Stimulated activated CD8-positive, alpha-beta memory T cell treated with anti-CD3 and anti-CD28 coated beads, Interleukin-4, amount 100 ng/mL, for 4 hours (primary cell): ENCODE measurements at places on chromosomes 5 and 9.

- DNase-seq: no peak
Measured at GRCh38 chr5:39503155-39503554, 78.4 kb upstream of the DAB2 start.

- no peak for DNase-seq
Measured at GRCh38 chr9:124695280-124695890, 75.7 kb downstream of the NR6A1 start.

DNA sequence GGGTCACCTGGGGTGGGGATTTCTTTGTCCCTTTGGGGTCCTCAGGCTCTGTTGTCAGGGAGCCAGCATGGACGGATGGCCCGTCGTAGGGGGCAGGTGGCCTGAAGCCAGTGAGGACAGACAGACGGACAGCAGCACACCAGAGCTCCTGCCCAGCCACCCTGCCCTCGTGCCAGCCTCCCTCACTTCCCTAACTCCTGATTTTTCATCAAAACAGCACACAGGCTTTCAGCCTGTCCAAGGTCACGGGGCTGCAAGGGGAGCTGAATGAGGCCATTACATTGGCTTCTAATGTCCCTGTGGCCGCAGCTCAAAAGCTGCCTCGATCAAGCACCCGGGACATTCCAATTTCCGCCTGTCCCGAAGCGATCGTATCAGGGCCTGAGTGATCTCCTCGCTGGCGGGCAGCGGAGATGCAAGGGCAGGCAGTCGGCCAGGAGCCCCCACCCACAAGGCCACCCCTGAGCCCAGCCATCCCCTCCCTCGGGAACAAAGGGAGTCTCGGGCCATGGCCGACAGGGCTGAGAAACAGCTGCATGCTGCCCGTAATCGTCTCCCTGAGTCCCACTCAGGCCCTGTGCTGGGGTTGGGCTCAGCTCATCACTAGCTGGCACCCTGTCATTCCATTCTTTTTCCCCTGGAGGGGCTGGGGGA, 50.5 kb upstream of the RNU6ATAC start:
- DNase-seq: no peak

- DNase-seq: no peak
Measured at GRCh38 chr5:36402512-36402906, 100.8 kb upstream of the RANBP3L start.

DNA sequence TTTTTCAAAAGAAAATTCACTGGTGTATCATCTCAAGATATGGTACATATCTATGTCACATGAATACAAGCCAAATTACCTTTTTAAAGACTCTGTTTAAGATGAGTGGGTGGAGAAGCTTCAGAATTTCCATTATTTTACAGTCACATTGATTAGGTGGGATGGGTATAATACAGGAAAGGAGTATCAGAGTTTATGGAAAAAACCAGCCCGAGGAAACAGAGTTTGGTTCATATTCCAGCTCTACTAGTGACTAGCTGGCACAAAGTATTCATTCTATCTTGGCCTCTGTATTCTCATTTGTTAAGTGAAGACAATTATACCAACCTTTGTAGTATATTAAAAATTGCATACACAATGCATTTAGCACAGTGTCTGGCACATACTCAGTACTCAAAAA, 46.5 kb upstream of the CDK5RAP2 start:
- DNase-seq: no peak

DNA sequence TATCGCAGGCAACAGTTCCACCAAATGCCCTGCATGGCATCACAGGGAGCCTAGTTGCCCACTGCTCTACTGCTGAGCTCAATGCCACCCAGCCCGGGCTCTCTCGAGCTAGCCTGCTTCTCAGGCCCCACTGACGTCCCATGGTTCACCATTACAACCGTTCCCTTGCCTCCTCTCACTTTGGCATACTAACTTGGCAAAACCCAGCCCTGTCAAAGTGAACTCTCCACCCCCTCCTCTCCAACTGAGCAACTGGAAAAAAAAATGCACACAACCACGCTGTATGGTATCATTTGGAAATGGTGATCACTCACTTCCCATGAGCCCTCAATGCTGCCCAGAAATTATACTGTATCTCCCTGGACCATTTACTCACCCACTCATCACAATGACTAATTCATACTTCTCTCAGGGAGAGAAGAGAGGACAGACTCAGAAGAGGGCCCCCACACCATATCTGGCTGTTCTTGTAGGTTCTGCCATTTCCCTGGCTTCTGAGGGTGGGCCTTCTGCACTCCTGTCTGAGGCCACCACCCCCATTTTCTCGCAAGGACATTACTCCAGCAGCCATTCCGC, 51.4 kb upstream of the RARS1 start:
- no peak for DNase-seq

GRCh38 chr9:131523451-131524435, 7.3 kb downstream of the UCK1 start:
- DNase-seq: no peak

DNA sequence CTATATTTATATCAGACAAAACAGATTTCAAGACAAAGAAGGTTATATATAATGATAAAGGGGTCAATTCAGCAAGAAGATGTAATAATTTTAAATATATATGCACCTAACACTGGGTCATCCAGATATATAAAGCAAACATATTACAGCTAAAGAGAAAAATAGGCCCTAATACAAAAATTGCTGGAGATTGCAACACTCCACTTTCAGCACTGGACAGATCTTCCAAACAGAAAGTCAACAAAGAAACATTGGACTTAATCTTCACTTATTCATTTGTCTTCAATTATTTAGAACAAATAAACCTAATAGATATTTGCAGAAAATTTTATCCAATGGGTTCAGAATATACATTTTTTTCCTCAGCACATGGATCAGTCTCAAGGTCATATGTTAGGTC, 45.8 kb downstream of the MEIKIN start:
- no peak for DNase-seq

GRCh38 chr9:127154003-127154389, 31.6 kb upstream of the ANGPTL2 start:
- DNase-seq: no peak

DNA sequence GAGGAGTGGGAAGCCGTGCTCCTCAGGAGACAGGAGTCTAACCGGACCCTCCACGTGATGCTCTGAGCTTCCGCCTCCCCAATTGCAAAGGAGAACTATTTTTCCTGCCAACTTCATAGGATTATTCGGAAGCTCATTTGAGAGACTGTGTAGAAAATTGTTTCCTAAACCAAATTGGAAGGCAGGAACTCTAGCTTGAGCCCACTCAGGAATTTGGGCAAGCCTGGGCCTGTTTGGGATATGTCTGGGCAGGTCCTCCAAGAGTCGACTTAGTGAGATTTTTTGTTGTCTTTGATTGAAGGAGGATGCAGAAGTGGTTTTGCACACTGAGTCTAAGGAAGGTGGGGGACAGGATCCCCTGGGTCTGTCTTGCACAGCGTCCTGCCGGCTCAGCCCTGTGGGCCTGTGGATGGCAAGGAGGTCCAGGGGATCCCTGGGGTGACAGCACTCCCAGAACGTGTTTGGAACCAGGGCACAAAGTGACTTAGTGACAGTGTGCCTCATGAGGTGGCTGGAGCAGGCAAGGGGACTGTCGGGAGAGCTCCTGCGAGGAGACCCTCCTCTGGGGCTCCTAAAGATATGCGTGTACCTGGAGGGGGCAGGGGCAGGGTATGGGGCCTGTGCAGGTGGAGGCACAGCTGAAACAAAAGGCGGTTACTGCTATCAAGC, 283.3 kb downstream of the NSG2 start:
- DNase-seq: no peak

- no peak for DNase-seq
Measured at GRCh38 chr9:110876929-110877328, 161.3 kb downstream of the LPAR1 start.

DNA sequence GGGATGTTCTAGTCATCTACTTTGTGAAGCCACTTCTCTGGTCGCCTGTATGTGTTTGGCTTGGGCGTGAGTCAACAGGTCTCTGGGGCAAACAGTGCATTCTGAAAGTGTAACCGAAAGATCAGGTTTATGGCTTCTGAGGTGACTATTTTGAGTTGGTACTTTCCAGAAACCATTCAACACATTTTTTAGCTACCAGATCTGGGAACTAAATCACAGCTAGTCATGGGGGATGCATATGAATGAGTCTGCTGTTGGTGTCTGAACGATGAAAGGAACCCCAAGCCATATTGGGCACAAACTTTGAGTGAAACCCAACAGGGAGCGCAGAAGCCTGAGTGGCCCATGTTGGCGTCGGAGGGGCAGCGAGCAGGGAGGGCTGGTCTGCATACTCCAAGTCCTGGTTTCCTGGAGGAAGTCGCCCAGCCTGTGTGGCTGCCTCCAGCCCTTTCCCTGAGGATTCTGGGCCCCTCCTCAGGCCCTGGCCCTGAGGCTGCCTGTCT, 35.3 kb downstream of the UBE2QL1 start:
- no peak for DNase-seq

DNA sequence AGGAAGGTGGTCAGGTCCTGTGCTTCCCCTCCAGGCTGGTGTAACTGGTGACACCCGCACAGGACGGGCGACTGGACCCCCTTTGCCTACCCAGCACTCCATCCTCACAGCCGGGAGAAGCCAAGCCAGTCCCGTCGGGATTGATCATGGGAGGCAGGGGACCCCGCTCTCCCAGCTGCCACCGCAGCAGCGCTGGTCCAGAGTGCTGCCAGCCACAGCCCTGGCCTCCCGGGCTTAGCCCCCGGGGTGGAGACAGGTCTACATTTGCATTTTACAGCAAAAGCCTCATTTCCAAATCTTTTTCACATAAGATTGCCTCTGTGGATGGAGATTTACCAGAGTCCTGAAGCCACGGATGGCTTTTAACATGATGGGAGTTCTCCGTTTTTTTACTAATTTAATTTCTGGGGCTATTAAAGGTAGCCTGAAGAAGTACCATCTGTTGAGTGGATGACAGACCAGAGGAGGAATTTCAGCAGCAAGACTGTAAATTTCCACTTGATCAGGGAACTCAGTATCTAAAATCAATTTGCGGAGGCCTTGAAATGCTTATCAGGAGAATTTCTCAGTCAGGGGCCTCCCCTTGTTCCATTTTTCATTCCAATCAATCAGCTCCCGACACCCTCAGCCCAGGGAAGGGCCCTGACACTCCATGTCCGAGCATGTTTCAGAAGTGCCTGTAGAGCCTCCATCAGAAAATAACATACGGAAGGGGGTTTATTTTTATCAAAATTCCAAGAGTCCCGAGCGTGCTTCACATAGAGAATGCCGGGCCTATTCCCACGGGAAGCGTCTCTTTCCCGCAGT, 80.6 kb downstream of the OLFM1 start:
- no peak for DNase-seq

DNA sequence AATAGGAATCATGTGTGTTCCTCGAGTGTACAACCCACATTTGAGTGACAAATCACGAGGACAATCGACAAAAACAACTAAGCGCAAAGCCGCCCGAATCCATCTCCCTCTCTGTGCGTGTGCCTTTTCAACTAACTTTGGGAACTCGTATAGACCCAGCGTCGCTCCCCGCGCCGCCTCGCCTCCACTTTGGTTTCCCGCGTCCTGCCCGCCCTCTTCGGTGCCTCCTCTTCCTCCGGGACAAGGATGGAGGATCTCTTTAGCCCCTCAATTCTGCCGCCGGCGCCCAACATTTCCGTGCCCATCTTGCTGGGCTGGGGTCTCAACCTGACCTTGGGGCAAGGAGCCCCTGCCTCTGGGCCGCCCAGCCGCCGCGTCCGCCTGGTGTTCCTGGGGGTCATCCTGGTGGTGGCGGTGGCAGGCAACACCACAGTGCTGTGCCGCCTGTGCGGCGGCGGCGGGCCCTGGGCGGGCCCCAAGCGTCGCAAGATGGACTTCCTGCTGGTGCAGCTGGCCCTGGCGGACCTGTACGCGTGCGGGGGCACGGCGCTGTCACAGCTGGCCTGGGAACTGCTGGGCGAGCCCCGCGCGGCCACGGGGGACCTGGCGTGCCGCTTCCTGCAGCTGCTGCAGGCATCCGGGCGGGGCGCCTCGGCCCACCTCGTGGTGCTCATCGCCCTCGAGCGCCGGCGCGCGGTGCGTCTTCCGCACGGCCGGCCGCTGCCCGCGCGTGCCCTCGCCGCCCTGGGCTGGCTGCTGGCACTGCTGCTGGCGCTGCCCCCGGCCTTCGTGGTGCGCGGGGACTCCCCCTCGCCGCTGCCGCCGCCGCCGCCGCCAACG, at the start of gene GPR150:
TSS of gene GPR150 (plus strand) at position 58 of the 840 bp plus-strand sequence. CDS start at position 247, 189 bp downstream.
- DNase-seq: peak; percentile 17

DNA sequence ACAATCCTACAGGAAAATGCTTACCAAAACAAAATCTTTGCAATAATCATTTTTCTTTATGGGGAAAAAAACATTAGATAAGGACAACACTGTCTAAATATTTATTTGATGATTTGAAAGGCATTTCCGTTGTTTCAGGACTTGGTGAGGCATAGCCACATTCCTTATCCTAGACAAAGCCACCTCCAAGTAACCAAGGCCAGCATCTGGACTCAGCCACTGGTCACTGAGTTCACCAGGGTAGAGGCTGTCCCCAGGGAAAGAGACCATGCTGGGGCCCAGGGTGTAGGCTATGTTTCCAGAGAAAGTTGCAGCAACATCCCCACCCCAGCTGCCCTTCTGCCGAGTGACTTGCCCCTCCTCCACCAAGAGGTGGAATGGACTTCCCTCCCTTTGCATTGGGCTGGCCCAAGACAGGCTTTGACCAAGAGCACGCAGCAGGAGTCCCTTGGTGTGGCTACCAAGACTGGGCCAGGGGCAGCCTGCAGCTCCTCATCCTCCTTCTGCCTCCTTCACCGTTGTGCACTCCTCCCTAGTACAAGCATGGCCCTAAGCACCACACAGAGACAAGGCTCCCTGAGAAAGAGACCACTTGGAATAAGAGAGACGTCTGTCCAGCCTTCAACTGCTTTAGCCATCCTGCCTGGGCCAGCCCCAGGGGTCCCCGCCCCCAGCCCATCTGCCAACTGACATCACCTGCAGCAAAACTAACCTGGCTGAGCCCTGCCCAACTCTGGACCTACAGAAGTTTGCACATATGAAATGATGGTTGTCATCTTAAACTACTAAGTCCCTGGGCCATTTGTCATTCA, 68.1 kb upstream of the SPIN1 start:
- no peak for DNase-seq
